Cardiac muscle cell (in vitro differentiated cells and primary cell): ENCODE measurements at places on chromosomes 2 and 18. TPM values are rescaled to one million over a fixed set of nuclear protein-coding genes. Genes with fewer than 3 reads are reported as not detected.
A peak's percentile ranks its signal among the peaks of the same experiment; 100 is the strongest.

GRCh38 chr2:165573534-165574461 is 104.3 kb downstream of the CSRNP3 start:
- no peaks in the 10 kb centered on the region for H3K27me3 ChIP-seq
- DNase-seq: peak; percentile 80
- peak overlapping the region; percentile 21 for H3K4me3 ChIP-seq
- H3K36me3 ChIP-seq: no peaks in the 10 kb centered on the region
- peaks cover 11% of the 10 kb centered on the region for H3K4me1 ChIP-seq
- no peak overlapping the region for H3K27ac ChIP-seq

DNA sequence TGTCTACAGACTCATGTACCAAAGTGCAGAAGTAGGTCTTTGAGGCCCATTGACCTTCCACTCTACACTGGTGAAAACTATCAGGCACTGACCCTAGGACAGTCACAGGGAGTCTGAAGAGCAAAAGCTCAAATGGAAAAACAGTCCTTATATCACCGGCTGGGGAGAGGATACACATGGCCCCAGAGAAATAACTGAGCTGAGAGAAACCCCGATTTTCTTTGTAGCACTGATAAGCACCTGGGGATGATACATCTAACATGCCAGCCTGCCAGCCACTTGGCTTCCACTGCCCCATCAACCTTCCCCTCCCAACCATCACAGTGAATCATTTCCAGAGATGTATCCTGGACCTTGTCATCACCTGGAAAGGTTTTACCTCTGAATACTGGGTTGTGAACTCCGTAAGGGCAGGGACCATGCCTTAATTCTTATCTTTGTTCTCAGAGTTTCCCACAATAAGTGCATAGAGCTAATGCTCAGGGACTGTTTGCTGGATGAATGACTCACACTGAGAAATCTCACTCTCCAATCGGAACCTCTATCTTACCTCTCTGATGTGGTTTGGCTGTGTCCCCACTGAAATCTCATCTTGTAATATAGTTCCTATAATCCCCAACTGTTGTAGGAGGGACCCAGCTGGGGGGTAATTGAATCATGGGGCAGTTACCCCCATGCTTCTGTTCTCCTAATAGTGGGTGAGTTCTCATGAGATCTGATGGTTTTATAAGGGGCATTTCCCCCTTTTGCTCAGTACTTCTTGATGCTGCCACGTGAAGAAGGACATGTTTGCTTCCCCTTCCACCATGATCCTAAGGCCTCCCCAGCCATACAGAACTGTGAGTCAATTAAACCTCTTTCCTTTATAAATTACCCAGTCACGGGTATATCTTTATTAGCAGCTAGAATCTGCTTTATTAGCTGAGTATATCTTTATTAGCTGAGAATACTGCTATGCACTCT is 37.1 kb downstream of the EVA1A start:
- H3K4me3 ChIP-seq: no peak overlapping the region
- H3K27ac ChIP-seq: no peak overlapping the region
- DNase-seq: peak; percentile 60
- no peaks in the 10 kb centered on the region for H3K36me3 ChIP-seq
- no peaks in the 10 kb centered on the region for H3K27me3 ChIP-seq
- H3K4me1 ChIP-seq: no peaks in the 10 kb centered on the region

GRCh38 chr2:111664275-111664850 is 219.6 kb downstream of the ANAPC1 start:
- DNase-seq: no peak
- no peak overlapping the region for H3K27ac ChIP-seq
- peaks cover 11% of the 10 kb centered on the region for H3K4me1 ChIP-seq
- H3K36me3 ChIP-seq: no peaks in the 10 kb centered on the region
- no peaks in the 10 kb centered on the region for H3K27me3 ChIP-seq

- H3K36me3 ChIP-seq: no peaks in the 10 kb centered on the region
- H3K27ac ChIP-seq: no peak overlapping the region
- H3K27me3 ChIP-seq: no peaks in the 10 kb centered on the region
- DNase-seq: peak; percentile 54
These were observed 112.2 kb downstream of the ZNF385B start for GRCh38 chr2:179749210-179749609.

GRCh38 chr2:184530239-184530638 is 68.1 kb upstream of the ZNF804A start:
- no peak overlapping the region for H3K4me3 ChIP-seq
- no peaks in the 10 kb centered on the region for H3K27me3 ChIP-seq
- H3K27ac ChIP-seq: no peak overlapping the region
- H3K4me1 ChIP-seq: no peaks in the 10 kb centered on the region

GRCh38 chr2:26769089-26769761 is 5.1 kb downstream of the SLC35F6 start:
- no peak overlapping the region for H3K4me3 ChIP-seq
- H3K27me3 ChIP-seq: no peaks in the 10 kb centered on the region
- no peak for DNase-seq
- no peaks in the 10 kb centered on the region for H3K36me3 ChIP-seq
- peaks cover 4% of the 10 kb centered on the region for H3K4me1 ChIP-seq

GRCh38 chr2:107448160-107448559 is 378.5 kb upstream of the RGPD4 start:
- H3K27ac ChIP-seq: no peak overlapping the region
- H3K4me1 ChIP-seq: no peaks in the 10 kb centered on the region
- no peak for DNase-seq
- no peaks in the 10 kb centered on the region for H3K27me3 ChIP-seq
- no peak overlapping the region for H3K4me3 ChIP-seq
- no peaks in the 10 kb centered on the region for H3K36me3 ChIP-seq

DNA sequence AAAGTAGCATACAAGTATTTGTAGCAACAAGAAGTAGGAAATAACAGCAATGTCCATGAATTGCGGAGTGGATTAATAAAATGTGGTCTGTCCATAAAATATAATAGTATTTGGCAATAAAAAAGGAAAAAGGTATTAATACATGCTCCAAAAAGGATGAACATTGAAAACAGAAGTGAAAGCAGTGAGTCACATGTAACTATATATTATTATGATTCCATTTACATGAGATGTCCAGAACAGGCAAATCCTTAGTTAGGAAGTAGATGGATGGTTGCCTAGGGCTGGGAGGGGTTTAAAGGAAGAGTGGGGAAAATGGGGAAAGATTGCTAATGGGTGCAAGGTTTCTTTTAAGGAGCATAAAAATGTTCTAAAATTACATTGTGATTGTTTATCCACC is 44.5 kb downstream of the CCDC74A start:
- no peaks in the 10 kb centered on the region for H3K4me1 ChIP-seq
- no peak for DNase-seq
- no peaks in the 10 kb centered on the region for H3K27me3 ChIP-seq
- no peaks in the 10 kb centered on the region for H3K36me3 ChIP-seq

- peak; percentile 69 for DNase-seq
- H3K27me3 ChIP-seq: no peaks in the 10 kb centered on the region
- H3K4me3 ChIP-seq: no peak overlapping the region
These were observed 72.6 kb downstream of the ZNF532 start for GRCh38 chr18:58937071-58937886.

DNA sequence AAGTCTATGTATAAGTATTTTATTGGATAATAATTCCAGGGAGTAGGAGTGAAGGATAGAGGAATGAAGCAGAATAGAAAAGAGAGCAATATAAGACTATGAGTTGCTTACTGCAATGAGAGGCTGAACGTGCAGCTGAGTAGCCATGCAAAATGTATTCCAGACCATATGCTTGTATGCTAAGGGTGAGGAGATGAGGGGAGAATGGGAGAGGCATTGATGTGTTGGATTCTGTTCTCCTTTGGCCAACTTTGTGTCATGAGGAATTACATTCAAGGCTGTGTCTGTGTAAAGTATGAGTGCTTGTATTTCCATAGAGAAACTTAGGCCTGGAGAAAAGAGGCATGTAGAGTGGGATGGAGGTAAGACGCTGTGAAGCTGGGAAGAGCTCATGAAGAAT is 301.8 kb downstream of the ARL6IP6 start:
- H3K4me3 ChIP-seq: no peak overlapping the region
- H3K27me3 ChIP-seq: no peaks in the 10 kb centered on the region
- H3K4me1 ChIP-seq: no peaks in the 10 kb centered on the region
- no peak for DNase-seq
- H3K27ac ChIP-seq: no peak overlapping the region

DNA sequence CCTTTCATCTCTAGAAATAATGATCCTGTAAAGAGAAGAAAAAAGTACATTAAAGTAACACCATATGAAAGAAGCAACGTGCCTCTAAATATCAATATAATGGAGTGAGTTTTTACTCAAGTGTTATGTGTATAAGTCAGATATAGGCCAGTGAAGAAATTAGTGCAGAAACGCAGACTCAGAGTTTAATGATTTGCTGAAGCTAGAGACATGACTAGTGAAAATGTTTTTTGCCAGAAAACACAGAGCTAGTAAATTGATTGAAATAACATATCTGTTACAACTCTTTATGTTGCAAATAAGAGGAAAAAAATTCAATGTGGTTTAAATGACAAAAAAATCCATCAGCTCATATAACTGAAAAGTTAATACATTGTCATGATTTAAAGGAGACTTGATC is 217.2 kb upstream of the NXPH2 start:
- H3K36me3 ChIP-seq: no peaks in the 10 kb centered on the region
- no peak overlapping the region for H3K4me3 ChIP-seq
- H3K27me3 ChIP-seq: no peaks in the 10 kb centered on the region
- no peaks in the 10 kb centered on the region for H3K4me1 ChIP-seq

SP110 gene
- 0.35 and 2.4 TPM in 2 replicates for total RNA-seq

GRB14 gene
- total RNA-seq: 6.4 and 7.8 TPM in 2 replicates

RTP5 gene
- total RNA-seq: not detected in 2 replicates

ANTXR1 gene
- 26.8 and 36.0 TPM in 2 replicates for total RNA-seq
